ENCODE measurements at places on chromosomes 3 and 15.

GRCh38 chr3:101634591-101635196 lies 42.2 kb downstream of the ZBTB11 start:
- no peak for DNase-seq

DNA sequence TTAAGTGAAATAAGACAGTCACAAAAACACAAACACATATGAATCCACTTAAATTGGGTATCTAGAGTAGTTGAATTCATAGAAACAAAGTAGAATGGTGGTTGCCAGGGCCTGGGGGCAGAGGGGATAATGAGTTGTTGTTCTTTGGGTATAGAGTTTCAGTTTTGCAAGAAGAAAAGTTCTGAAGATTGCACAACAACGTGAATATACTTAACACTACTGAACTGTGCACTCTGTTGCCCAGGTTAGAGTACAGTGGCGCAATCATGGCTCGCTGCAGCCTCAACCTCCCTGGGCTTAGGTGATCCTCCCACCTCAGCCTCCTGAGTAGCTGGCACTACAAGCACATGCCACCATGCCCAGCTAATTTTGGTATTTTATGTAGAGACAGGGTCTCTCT lies 14.9 kb downstream of the GRAMD2A start:
- DNase-seq, result no peak

GRCh38 chr15:77013776-77014131 lies 18.8 kb downstream of the PSTPIP1 start:
- DNase-seq, result peak; percentile 85

- DNase-seq, result no peak
These were observed 39.3 kb downstream of the EDEM1 start for GRCh38 chr3:5226783-5227182.

DNA sequence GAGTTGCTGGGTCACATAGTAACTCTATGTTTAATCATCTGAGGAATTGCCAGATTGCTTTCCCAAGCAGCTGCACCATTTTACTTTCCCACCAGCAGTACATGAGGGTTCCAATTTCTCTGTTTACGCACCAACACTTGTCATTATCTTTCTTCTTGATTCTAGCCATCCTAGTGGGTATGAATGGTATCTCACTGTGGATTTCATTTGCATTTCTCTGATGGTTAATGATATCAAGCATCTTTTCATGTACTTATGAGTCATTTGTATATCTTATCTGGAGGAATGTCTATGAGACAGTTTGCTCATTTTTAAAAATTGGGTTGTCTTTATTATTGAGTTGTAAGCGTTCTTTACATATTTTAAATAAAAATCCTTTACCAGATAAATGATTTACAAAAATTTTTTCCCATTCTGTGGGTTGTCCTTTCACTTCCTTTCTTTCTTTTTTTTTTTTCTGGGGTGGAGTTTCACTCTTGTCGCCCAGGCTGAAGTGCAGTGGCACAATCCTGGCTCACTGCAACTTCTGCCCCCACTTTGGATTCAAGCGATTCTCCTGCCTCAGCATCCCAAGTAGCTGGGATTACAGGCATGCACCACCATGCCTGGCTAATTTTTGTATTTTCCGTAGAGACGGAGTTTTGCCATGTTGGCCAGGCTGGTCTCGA lies 8.9 kb upstream of the SGO1 start:
- DNase-seq, result no peak

GRCh38 chr3:52339612-52340011 lies 23.5 kb downstream of the DNAH1 start:
- DNase-seq, result peak; percentile 26

- DNase-seq, result no peak
These were observed 938.4 kb downstream of the MCTP2 start for GRCh38 chr15:95169541-95170459.

DNA sequence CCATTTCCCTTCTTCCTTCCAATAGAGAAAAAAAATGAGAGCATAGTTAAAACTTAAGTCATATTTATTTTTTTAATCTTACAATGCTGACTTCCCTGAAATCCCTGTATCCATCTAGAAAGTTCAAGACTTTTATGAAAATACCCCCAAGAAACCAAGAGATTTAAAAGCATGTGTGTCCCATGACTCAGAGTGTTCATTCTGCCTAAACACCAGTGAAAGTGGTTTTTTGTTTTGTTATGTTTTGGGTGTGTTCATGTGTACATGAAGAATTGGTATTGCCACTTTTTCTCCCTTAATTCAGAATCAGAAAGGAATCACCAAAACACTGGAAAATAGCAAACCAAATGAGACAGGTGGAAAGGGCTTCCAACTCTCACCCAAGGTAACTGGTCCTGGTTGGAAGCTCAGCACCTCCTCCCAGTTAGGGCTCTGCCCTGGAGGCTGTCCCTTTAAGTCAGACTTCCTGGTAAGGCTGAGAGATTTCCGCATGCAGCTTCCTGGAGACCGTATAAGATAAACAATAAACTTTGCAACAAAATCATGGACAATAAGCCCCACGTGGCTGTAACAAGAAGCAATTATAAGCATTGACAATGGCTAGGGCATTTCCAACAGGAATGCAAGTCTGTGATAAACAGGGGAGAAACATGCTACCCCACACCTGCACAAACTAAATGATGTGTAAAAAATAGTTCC lies 121.9 kb upstream of the ARHGEF3 start:
- peak; percentile 21 for DNase-seq

DNA sequence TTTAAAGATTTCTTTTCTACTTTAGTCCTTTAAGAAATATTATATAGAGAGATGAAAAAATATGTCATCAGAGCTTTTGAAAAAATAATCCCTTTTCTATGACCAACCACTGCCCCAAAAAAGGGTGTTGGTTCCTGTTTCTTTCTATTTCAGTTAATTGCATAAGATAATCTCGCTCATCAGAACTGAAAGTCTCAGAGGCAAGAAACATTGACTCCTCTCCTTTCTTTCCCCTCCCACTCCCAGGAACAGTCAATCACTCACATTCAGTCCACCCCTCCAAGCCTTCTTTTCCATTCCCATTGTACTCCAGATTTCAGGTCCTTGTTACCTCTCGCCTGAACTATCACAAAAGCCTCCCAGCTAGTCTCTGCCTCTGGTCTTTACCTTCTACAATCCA lies 153.7 kb upstream of the ABI3BP start:
- no peak for DNase-seq

DNA sequence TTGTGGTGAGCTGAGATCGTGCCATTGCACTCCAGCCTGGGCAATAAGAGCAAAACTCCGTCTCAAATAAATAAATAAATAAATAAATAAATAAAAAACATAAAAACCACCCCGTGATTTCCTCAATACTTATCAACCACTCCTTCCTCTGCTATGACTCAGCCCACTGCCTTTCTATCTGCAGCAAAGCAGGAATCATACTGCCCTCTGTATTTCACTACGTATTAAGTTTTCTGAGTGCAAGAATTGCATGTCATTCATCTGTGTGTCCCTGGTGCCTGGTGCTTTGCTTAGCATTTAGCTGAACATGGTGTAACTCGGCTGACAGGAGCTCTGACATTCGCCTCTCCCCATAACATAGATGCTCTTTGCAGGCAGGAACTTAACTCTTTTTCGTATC lies 7.1 kb downstream of the LSG1 start:
- DNase-seq, result no peak

DNA sequence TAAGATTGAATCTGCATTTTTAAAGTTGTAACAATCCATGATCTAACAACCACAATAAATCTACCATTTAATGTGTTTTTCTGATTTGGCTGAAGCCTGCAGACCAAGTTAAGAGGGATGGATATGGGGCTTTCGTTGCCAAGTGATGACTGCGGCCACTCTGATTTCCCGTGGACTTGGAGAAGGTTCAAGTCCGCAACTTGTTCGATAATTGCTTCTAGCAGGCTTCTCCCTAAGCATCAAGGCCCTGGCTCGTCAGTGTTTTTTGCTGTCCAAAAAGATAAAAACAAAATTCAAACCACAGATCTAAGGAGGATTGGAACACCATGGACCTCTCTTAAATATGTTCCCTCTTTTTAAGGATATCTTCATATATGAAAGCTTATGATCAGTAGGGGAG lies 256.6 kb downstream of the CNTN3 start:
- no peak for DNase-seq

DNA sequence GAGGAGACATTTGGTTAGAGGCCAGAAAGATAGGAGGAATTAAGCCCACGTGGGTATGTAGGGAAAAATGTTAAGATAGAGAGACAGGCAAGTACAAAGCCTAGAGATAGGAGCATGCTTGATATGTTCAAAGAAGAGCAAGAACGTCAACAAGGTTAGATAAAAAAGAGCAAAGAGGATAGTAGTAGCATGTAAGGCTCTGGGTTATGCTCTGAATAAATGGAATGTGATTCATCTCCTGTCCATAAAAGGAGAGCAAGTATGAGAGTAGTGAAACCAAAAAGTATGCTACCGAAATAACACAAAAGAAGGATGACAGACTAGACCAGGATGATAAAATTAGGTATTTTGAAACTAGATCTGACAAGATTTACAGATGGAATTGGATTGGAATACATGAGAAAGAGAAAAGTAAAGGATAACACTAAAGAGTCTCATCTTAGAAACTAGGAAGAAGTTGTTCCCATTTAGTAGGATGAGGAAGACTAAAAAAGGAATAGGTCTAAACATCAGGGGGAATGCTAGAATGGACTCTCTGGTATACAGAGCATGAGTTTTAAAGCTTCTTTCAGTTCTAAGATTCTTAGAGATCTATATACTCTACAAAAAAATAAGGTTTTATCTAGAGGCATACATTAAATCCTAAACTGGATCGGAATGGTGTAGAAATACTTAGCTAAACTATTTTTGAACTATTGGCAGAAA lies 59.1 kb downstream of the TRPM7 start:
- DNase-seq, result no peak

- DNase-seq, result no peak
These were observed 510.2 kb downstream of the NTRK3 start for GRCh38 chr15:87746333-87746732.

Measured in effector memory CD4-positive, alpha-beta T cell (primary cell).